LoVo (cell line): ENCODE measurements at places on chromosomes 12 and 14.

GRCh38 chr14:103542605-103543088 lies 13.7 kb downstream of the TRMT61A start:
- no peak for DNase-seq

GRCh38 chr14:32697114-32697513 lies 241.6 kb upstream of the NPAS3 start:
- no peak for DNase-seq

GRCh38 chr14:68369281-68370056 lies 423.4 kb downstream of the ZFP36L1 start:
- DNase-seq, result no peak

GRCh38 chr12:109126784-109127183 lies 10.4 kb downstream of the ACACB start:
- DNase-seq, result no peak

- DNase-seq, result no peak
These were observed 108.8 kb downstream of the CRACR2A start for GRCh38 chr12:3644104-3644503.

DNA sequence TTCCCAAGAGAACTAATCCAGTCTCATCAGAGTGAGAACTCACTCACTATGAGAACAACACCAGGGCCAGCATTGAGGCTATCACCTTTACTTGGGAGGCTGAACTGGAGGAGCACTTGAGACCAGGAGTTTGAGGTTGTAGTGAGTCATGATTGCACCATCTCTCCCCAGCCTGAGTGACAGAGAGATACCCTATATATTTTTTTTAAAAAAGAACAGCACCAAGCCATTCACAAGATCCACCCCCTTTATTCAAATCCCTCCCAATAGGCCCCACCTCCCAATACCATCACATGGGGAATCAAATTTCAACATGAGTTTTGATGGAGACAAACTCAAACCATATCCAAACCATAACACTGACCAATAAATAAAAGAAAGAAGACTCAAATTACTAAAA lies 3.7 kb upstream of the TMX1 start:
- no peak for DNase-seq

GRCh38 chr12:113202300-113203075 lies 17.0 kb downstream of the RITA1 start:
- DNase-seq, result no peak

GRCh38 chr12:25449007-25449406 lies 104.1 kb downstream of the LMNTD1 start:
- no peak for DNase-seq

GRCh38 chr12:113700943-113701342 lies 229.3 kb upstream of the LHX5 start:
- DNase-seq, result no peak

DNA sequence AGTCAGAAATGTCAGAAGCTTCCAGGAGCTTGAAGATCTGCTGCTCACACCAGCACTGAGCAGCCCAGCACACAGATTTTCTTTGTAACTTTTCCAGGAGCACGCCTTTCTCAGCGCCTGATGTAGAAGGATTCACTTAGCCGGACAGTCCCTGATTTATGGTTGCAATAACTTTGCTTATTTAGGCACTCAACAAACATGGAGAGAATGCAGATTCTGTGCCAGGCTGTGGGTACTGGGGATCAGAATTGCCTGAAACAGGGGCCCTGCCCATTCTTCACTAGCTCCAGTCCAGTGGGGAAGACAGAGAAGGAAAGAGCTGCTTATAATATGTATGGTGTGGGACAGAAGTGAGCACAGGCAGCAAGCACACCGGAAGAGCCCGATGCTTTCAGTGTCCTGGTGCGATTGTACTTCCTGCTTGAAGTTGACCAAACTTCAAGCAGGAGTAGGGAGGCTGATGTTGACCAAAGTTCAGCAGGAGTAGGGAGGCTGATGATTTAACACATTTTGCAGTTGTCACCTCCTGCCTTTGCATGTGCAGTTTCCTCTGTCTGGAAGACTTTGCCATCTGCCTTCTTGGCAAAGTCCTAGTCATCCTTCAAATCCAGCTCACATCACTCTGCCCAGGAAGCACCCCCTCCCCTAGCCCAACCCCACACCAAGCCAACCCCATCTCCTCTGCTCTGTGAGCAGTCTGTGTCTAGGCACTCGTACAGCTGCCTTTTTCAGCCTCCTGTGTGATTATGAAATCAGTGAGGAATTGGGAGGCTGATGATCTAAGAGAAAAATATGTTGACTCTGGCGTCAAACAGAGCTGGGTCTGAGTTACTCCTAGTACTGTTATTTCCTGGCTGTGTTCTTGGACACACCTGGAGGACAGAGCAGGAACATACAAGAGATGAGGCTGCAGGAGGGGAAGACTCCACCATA lies 12.0 kb upstream of the PRIMA1 start:
- DNase-seq, result no peak

DNA sequence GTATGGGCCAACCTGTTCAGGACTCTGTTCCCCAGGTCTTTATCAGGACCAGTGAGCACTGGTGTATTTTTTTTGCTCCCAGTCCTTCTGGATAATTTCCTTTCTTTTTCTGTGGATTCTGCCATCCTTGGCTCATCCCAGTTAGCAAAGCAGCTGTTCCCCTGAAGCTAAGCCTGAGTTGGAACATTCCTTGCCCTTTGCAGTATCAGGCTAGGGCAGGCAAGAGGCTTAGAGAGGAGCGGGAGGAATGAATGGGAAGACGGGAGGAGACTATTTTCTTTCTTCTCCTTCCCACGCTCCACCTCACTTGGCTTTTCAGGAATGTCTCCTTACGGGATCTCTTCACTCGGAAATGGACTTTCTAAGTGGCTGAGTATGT lies 29.2 kb downstream of the ERG28 start:
- DNase-seq, result no peak

DNA sequence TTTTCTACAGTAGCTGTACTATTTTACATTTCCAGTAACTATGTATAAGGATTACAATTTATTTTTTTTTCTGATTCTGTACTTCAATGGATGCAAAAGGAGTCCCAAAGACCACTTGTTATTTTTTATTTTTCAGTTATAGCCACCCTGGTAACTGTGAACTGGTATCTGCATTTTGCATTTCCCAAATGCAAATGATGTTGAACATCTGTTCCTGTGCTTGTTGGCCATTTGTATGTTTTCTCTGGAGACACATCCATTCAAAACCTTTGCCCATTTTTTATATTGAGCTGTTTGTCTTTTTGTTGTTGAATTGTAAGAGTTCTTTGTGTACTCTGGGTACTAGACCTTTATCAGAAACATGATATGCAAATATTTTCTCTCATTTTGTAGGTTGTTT lies 485.6 kb downstream of the LRIG3 start:
- DNase-seq, result no peak
